ENCODE measurements at places on chromosomes 3 and 15.
A peak's percentile ranks its signal among the peaks of the same experiment; 100 is the strongest.

DNA sequence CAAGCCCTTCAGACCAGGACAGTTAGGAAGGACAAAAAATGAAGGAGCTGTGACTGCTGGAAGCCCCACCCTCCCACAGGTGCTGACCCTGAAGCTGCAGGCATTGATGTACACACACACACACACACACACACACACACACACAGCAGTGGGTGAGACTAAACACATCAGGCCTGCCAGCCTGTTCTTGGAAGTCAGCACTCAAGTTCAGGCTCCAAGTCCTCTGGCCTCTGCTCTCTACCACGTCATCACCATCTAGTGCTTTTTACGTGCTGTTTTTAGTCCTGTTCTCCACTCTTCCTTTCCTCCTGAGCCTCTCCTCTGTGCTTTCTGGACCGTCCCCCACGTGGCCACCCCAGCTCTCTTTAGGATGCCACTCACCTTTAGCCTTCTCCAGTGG lies 5.4 kb upstream of the KBTBD12 start:
- no peak for DNase-seq

- DNase-seq: no peak
Measured at GRCh38 chr3:17585394-17586325, 156.8 kb downstream of the TBC1D5 start.

- no peak for DNase-seq
Measured at GRCh38 chr15:96330064-96330449, 443 bp upstream of the NR2F2 start.

- DNase-seq: peak; percentile 43
Measured at GRCh38 chr15:70258369-70259027, 160.8 kb upstream of the TLE3 start.

DNA sequence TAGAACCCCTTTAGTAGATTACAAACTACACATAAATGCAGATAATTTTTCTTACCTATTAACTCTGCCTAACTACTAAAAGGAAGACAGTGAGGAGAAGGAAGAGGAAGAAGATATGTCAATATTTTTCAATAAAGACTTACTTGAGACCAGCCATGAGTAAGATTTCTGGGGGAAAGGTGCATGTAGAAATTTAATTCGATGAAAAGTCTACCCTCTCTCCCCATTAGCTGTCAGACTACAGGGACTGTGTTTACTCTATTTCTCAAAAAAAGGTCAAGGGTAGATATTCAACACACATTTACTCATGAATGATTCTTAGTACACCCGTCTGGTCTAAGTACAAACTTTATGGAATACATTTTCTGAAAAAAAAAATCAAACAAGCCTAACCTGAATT lies 6.8 kb downstream of the TSPAN3 start:
- DNase-seq: no peak

DNA sequence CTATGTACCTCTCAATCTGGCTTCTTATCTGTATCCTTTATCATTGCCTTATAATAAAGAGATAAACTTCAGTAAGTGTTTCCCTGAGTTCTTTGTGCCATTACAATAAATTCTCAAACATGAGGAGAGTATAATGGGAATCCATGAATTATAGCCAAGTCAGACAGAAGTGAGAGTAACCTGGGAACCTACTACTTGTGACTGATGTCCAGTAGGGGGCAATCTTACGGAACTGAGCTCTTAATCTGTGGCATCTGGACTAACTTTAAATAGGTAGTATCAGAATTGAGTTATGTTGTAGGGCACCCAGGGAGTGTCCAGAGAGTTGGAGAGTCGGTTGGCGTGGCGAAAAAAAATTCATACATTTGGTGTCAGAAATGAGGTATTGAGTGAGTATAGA lies 542.6 kb downstream of the ZBBX start:
- no peak for DNase-seq

GRCh38 chr3:60126511-60127304 lies 1076.9 kb upstream of the CFAP20DC start:
- no peak for DNase-seq

DNA sequence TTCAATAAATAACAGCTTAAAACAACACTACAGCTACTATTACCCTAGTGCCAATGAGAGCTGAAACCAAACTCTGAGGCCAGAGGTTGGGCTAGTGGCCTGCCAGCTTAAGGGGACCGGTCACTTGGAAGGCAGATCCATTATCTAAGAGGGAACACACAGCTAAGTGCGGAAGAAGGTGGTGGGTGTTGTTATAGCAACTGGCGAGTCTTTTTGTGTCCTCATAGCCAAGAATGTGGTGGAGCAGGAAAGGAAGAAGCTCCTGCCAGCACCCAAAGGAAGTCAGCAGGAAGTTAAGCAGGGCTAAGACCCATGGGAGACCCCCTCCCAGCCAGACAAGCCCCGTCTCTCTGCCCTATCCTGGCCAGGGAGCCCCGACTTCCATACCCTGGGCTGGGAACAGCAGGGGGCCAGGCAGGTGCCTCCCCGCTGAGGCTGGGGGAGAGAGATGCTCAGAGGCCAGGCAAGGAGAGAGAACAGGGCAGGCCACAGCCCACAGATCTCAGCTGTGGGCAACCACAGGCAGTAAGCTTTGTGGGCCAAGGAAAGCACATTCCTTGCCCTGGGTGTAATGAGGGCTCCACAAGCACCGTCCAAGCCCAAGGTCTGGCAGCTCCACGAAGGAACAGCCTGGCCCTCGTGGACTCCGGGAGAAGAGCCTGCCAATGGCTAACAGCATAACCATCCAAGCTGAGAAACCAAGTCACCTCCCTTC lies 34.0 kb upstream of the HRH1 start:
- DNase-seq: no peak

GRCh38 chr3:107416886-107417285 lies 39.6 kb downstream of the CCDC54 start:
- no peak for DNase-seq

- no peak for DNase-seq
Measured at GRCh38 chr3:126014252-126014651, 45.3 kb downstream of the ROPN1B start.

- no peak for DNase-seq
Measured at GRCh38 chr3:48614044-48614443, 4.6 kb upstream of the UQCRC1 start.

DNA sequence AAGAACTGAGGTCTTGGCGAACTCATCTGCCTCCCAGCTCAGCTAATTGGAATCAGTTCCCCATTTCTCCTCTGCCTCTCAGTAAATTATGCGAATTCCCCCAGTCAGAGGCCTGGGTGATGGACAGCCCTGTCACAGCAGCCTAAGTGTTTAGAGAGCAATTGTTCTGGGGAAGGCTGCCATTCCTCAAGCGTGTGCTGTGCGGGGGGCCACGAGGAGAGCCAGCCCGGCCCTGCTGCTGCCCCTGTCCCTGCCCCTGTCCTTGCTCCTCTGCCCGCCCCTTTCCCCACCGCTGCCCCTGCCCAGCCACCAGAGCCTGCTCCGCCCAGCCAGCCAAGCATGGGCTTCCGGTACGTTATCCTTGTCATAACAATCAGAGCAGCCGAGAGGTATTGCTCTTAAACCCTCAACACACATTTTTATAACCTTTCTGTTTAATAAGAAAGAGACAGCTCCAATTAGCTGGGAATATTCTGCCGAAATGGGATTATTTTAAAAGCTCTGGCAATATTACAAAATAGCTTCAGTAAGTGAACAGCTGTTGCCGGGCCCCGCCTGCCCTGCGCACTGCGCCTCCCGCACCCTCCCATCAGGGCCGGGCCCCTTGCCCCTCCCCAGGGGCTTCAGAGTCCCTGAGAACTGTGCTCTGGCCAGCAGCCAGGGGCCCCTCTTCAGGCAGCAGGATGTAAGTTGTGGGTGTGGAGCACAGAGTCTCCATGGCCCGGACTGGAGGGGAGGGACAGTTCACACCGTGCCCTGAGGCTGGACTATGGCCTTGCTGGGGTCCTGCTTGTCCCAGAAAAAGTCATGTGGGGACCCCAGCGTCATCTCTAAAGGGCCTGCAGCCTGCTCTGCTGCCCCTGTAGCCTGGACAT lies 12.4 kb upstream of the CACNA2D2 start:
- DNase-seq: no peak

GRCh38 chr3:110419601-110420000 lies 652.0 kb upstream of the NECTIN3 start:
- DNase-seq: no peak

All from stimulated activated CD4-positive, alpha-beta T cell treated with anti-CD3 and anti-CD28 coated beads, TNF-alpha, amount 100 ng/mL, for 1 hour (primary cell).